SW480 (cell line): ENCODE measurements at places on chromosomes 2 and 18.

DNA sequence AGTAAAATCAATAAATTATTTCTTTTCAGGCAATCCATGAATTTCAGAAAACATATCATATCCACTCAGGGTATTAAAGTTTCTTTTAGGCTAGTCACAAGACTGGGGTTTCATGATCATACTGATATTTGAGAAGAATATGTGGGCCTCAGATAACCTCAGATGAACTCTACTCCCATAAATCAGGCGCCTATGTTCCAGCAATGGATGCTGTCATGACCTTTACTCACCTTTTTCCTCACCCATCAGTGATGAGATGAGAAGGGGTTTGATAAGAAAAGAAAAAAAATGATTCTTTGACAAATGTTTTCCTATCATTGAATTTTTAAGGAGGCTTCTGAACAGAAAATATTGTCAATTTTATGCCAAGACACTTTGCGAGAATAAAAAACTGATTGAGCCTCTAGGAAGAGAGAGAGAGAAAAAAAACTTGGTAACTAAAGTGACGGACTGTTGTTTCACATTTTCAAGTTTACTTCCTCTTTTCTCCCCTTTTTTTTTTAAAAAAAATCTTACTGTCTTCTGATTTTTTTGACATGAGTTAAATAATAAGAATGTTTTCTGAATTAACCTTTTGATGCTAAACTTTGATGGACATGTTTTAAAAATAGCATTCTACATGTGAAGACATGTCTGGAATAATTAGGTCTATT lies 309.1 kb upstream of the MAP2 start:
- DNase-seq: no peak

- DNase-seq: no peak
Observed at GRCh38 chr2:183868153-183868552, 730.2 kb upstream of the ZNF804A start.

DNA sequence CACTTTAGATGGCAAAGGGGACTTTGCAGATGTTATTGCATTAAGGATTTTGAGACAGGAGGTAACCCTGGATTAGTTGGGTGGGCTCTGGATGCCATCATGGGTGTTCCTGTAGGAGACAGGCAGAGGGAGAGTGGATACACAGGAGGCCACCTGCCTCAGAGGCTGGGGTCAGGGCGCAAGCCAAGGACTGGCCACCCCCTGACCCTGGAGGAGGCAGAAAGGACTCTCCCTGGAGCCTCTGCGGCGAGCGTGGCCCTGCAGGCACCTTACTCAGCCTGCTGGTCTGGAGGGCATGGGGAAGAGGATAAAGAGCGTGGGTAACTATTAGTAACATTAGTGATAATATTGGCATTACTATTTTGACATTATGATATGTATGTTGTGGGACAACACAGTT lies 21.6 kb upstream of the OTOS start:
- DNase-seq: no peak

DNA sequence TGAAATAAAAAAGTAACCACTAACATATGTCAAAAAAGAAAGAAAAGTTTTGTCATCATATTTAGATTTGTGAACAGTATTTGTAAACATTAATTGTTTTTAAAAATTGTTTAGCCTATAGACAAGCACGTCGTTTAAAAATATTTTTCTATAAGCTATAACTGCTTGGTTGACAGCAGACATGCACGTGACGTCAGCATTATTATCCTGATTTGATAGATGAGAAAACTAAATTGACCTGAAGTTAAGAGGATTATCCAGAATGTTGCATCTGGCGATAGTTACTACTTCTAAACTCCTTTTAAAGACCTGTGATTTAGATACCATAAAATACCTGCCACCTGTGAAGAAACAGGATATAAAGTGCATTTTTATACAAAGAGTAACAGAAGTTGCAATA lies 156.9 kb upstream of the BARD1 start:
- no peak for DNase-seq

DNA sequence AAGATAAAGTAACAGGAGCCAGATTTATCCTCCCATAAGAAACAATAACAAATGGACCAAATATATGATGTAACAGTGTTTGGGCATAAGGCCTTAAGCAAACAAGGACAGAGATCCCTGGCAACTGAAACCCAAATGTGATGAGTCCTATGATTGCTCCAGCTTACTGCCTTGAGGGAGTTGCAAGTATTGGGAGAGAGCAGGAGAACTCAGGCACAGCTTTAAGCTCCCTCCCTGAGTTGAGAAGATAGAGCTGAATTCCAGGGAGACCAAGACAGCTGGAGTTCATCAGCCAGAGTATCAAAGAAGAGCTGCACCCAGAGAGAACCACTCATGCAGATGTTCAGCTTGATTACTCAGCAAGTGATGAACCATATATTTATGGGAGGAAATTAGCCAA lies 814.5 kb upstream of the RAB6C start:
- no peak for DNase-seq

DNA sequence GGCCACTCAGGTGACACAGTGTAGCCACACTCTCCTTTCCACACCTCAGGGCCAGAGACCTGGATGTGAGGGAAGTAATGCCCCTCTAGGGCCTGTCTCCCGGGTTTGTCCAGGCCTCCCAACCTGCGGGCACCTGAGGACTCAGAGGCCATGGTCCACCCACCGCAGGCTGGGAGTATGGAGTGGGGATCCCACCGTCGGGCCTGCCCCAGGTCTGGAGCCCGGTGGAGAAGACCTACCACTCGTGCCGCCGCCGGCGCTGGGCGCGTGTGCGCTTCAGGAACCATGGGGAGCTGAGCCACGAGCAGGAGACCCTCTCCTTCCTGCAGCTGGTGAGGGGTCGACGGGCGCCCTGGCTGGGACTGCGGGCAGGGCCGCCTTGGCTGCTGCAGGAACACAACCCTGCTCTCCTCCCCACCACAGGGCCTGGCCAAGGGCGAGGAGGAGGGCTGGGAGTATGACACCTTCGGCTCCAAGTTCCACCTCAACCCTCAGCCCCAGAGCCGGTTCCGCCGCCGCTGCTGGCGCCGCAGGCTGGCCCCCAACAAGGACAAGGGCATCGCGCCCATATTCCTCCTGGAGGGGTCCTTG lies 48.6 kb downstream of the FER1L5 start:
- no peak for DNase-seq

DNA sequence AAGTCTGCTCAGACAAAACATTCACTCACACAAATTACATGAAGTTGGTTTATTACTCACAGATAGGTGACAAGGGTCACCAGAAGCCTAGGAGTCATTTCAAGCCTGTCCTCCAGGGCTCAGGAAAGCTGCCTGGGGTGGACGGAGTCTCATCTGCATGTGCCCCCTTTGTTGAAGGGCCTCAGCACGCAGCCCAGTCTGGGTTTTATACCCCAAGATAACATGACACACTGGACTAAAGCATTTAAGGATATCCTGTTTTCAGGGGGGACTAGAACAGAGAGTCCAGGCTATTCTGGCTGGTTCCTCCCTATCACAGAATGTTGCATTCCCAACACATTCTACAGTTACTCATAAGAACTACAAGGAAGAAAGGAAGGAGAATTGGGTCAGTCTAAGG lies 164.7 kb downstream of the MREG start:
- no peak for DNase-seq

GRCh38 chr2:31967790-31968189 lies 43.0 kb downstream of the MEMO1 start:
- no peak for DNase-seq

- DNase-seq: no peak
Observed at GRCh38 chr2:26067980-26068507, 34.2 kb downstream of the RAB10 start.
